ENCODE measurements at places on chromosomes 1 and 21.

GRCh38 chr1:214192825-214193643 is 87.9 kb upstream of the SMYD2 start:
- DNase-seq, result no peak

DNA sequence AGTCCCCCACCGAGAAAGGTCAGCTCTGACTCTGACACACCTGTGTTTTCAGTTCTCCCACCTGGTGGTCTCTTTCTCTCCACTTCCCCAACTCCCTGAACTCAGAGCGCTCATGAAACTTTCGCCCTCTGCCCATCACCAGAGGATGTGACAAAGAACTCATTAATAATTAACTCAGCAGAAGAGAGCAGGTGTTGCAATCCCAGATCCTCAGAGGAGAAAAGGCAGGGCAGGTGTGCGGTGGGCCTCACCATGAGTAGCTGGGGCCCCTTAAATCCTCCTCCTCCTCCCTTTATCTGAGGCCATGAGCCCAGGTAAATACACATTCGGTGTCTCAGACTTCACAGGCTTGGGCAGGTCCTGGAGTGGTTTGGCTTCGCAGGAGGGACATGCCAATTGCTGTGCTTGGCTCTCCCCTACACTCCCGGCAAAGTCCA is 1.7 kb upstream of the LAMB3 start:
- no peak for DNase-seq

GRCh38 chr1:10775763-10776162 is 20.7 kb downstream of the CASZ1 start:
- DNase-seq, result no peak

- no peak for DNase-seq
Measured at GRCh38 chr1:35164893-35165292, 28.1 kb downstream of the SFPQ start.

DNA sequence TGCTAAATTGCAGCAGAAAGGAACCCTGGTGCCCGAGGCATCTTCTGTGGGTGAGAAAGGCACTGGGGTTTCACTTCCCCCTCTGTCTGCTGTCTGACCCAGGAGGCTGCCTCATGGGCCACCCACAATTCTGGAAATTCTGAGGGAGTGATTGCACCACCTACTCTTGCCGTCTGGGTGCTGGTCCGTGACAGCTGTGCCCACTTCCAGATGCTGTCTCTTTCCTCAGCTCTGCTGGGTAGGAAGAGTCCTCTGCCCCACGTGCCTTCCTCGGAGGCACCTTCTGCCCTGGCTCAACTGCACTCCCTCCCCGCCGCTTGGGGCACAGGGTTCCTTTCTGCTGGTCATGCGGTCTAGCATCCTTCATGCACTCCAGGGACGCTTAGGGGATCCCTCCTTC is 96.3 kb downstream of the ARHGEF10L start:
- DNase-seq, result no peak

Measured in effector CD4-positive, alpha-beta T cell (primary cell).